ENCODE measurements at places on chromosomes 1 and 21.
A peak's percentile ranks its signal among the peaks of the same experiment; 100 is the strongest.

GRCh38 chr1:204224655-204225054, 10.9 kb upstream of the GOLT1A start:
- no peak for DNase-seq

- DNase-seq = no peak
Observed at GRCh38 chr1:203536980-203537455, 43.1 kb downstream of the OPTC start.

- DNase-seq = peak; percentile 42
Observed at GRCh38 chr1:26537951-26538352, 8.4 kb downstream of the RPS6KA1 start.

- peak; percentile 71 for DNase-seq
Observed at GRCh38 chr1:224380003-224380402, 23.3 kb downstream of the CNIH4 start.

DNA sequence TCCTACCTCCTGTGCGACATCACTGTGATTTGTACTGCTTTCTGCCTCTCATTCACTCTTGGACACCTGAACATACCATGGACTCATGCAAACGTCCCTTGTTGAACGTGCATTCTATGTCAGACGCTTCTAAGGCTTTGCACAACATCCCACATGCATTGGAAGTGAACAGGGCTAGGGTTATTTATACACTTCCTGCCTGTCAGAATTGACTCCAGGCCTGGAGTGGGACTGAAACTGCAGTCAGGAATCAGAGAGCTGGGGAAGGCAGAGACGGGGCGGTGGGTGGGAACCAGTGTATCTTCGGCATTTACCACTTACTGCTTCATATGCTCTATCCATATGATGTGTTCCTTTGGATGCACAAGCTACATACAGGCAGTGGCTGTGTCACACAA, 81.4 kb upstream of the GALNT2 start:
- DNase-seq = no peak

DNA sequence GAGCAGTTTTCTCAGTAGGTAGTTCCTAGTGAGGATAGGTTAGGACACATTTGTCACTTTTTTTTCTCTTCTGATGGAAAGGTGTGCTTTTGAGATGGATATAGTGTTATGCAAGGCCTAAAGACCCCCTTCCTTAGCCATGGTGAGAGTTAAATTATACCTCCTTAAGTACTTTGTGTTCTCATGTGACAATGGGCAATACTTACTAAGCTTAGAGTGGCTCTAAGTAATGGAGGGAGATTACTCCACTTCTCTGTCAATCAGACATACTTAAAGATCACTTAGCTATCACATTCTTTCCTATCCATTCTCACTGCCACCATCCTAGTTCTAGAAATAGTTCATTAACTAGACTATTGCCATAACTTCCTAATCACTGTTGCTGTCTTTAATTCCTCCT, 265.6 kb downstream of the PBX1 start:
- DNase-seq = no peak

DNA sequence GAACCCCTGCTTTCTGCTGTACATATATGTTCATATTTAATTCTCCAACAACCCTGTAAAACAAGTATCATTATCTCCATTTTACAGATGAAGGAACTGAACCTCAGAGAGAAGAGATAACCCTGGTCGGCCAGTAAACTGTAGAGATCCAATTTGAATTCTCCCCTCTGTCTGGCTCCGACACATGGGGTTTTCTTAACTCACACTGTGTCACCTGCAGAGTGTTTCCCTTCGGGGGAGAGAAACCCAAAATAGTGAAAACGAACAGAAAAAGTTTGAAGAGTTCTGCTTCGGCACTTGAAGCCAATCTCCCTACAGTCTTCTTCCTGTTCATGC, 17.4 kb upstream of the BCAR3 start:
- DNase-seq = no peak

All from activated CD4-positive, alpha-beta T cell treated with anti-CD3 and anti-CD28 coated beads for 36 hours (primary cell).